ENCODE measurements at places on chromosomes 5 and 9. TPM values are rescaled to one million over a fixed set of nuclear protein-coding genes. Genes with fewer than 3 reads are reported as not detected.

- no peak for DNase-seq
Observed at GRCh38 chr9:95218773-95219172, 98.7 kb downstream of the FANCC start.

GRCh38 chr5:146622391-146622790 lies 106.4 kb upstream of the GPR151 start:
- no peak for DNase-seq

Gene DIPK1B
- 0.45 TPM for total RNA-seq

- DNase-seq = no peak
Observed at GRCh38 chr9:132312873-132313272, 41.9 kb downstream of the SETX start.

Gene GAS1
- 33.3 TPM for total RNA-seq

Gene KIF2A
- total RNA-seq = 3.8 TPM

- DNase-seq = peak; percentile 21
Observed at GRCh38 chr5:146466521-146467349, 19.6 kb downstream of the TCERG1 start.

DNA sequence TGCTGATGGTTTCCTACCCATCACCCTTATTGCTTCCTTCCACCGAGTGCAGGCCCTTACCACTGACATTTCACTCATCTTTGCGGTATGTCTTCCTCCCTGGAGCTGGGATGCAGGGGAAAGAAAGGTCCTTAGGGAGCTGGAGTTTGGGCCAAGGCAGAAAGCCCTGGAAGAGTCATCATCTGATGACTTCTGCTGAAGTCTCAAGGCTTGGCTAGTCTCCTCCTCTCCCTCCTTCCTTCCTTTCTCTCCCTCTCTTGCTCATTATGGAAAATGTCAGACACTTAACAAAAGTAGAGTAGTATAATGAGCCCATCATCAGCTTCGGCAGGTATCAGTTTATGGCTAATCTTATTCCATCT lies 40.0 kb downstream of the LARP1 start:
- no peak for DNase-seq

DNA sequence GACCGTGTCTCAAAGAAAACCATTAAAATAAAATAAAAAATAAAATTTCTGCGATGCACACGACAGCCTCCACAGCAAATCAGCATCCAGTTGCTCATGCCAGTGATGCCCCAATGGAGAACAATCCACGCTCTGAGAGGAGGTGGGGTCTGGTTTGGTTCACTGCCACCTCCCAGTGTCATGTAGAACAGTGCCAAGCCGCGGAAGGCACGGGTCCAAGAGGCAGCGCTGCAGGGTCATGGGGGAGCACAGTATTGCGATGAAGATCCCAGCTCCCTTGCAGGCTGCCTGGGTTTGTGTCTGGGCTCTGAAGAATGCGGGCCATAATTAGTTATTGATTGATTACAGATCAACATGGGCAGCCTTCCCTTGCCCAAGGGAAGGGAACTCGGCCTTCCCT lies 6.1 kb upstream of the CACFD1 start:
- no peak for DNase-seq

GRCh38 chr9:21326526-21327139 lies 8.6 kb downstream of the KLHL9 start:
- DNase-seq = no peak

DNA sequence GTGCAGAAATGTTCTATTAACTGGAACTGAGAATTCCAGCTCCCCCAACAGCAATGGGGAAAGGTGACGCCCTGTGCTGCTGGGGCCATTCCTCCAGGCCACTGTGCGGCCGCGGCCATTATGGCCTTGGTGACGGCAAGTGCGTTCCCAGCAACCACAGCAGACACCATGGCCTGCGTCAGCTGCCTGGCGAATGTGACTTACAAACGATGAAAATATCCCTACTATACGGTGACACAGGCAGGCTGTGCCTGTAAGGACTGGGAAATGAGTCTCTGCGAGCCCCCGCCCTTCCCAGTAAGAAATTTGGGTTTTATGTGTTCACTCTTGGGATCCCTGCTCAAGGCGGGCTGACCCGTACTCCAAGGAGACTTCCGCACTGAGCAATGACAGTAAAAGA lies 20.6 kb downstream of the CLPTM1L start:
- no peak for DNase-seq

Gene BNIP1
- total RNA-seq = 28.0 TPM

GRCh38 chr5:1311439-1312055 lies 16.7 kb upstream of the TERT start:
- no peak for DNase-seq

Measured in stomach (tissue), 19 donors.